Nephron progenitor cell (in vitro differentiated cells): ENCODE measurements at places on chromosomes 5 and 9.

DNA sequence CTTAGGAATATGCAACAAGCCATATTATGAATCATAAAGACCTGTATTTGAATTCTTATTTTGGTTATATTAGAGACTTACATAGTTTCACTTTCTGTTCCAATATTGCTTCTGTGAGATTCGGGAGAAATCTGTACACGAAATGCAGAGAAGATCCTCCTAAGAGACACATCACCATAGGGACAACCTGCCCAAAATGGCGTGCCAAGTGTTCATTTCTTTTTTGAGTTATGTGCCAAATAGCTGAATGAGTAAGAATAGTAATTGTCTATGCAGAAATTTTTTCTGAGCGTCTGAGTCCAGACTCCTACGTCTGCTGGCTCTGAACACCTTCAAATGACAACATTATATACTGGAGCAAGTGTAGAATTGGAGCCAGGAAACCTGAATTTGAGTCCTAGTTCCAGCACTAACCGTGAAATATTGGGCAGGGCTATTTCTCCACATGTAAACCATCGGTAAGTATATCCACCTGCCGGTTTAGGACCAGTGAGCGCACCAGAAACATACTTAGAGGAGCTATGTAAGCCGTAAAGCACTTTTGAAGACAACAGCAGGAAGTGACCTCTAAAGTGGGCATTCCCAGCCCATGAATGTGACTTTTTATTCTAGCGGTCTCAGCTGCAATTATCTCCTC lies 163.9 kb upstream of the DMRT1 start:
- H3K36me3 ChIP-seq: peaks cover 35% of the 10 kb centered on the region
- no peak for DNase-seq
- H3K27me3 ChIP-seq: peaks cover 3% of the 10 kb centered on the region
- H3K4me3 ChIP-seq: no peak overlapping the region
- H3K27ac ChIP-seq: no peak overlapping the region

- H3K4me3 ChIP-seq: no peak overlapping the region
- no peak for DNase-seq
- no peaks in the 10 kb centered on the region for H3K36me3 ChIP-seq
- H3K27ac ChIP-seq: no peak overlapping the region
- H3K4me1 ChIP-seq: peaks cover 14% of the 10 kb centered on the region
- H3K27me3 ChIP-seq: peaks cover 12% of the 10 kb centered on the region
Observed at GRCh38 chr9:137428841-137429545, 5.8 kb downstream of the NOXA1 start.

- no peak overlapping the region for H3K4me3 ChIP-seq
- peaks cover 3% of the 10 kb centered on the region for H3K27me3 ChIP-seq
- H3K27ac ChIP-seq: no peak overlapping the region
- H3K36me3 ChIP-seq: no peaks in the 10 kb centered on the region
- no peak for DNase-seq
Observed at GRCh38 chr9:114861273-114861672, 55.4 kb upstream of the TNFSF15 start.

DNA sequence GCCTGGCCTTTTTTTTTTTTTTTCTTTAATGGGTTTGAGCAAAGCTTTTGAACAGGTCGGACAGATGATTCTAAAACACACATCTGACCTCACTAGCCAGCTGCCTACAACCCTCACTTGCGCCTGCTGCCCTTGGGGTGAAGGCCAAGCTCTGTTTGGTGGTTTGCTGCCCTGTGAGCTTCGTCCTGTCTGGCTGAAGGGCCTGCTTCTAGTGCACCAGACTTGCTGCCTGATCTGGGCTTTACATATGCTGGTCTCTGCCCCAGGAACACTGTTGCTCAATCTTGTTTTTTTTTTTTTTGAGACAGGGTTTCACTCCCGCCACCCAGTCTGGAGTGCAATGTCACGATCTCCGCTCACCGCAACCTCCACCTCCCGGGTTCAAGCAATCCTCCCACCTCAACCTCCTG lies 16.4 kb upstream of the DOLPP1 start:
- H3K27me3 ChIP-seq: no peaks in the 10 kb centered on the region
- no peak overlapping the region for H3K4me3 ChIP-seq

- DNase-seq: no peak
- H3K27ac ChIP-seq: no peak overlapping the region
- peaks cover 12% of the 10 kb centered on the region for H3K27me3 ChIP-seq
- H3K4me3 ChIP-seq: no peak overlapping the region
- H3K4me1 ChIP-seq: peaks cover 12% of the 10 kb centered on the region
Observed at GRCh38 chr9:120985819-120986222, 59.2 kb upstream of the TRAF1 start.

DNA sequence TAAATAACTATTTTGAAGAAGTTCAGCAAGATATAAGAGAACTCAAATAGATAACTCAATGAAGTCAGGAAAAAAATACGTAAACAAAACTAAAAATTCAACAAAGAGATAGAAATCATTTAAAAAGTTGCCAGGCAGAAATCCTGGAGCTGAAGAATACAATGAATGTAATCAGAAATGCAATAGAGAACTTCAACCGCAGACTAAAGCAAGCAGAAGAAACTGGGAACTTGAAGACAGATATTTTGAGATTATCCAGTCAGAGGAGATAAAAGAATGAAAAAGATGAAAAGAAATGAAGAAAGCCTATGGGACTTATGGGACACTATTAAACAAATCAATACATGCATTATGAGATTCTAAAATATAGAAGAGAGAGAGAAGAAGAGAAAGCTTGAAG lies 129.1 kb upstream of the LPAR1 start:
- no peak for DNase-seq
- H3K27ac ChIP-seq: no peak overlapping the region
- no peak overlapping the region for H3K4me3 ChIP-seq

DNA sequence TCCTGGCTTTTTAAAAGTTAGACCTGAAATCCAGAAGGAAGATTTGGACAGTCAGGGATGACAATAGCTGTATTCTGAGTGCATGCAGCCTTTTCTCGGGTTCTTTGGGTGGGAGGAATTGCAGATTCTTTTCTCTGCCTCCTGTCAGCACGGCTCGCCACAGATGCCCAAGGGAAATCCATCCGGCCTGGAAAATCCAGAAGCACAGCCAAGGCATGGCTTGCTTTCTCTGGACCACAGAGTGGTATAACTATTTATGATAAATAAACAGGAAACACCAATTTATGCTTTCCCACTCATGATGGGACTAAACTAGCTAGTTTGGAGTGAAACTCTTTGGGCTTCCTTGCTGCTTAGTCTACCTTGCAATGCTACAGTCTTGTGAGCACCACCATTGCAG lies 59.1 kb downstream of the C9orf152 start:
- H3K27ac ChIP-seq: no peak overlapping the region
- no peaks in the 10 kb centered on the region for H3K27me3 ChIP-seq
- H3K36me3 ChIP-seq: peaks cover 39% of the 10 kb centered on the region
- peaks cover 30% of the 10 kb centered on the region for H3K4me1 ChIP-seq
- H3K4me3 ChIP-seq: no peak overlapping the region

GRCh38 chr9:84583866-84584265 lies 85.7 kb upstream of the NTRK2 start:
- peaks cover 3% of the 10 kb centered on the region for H3K27me3 ChIP-seq
- no peak overlapping the region for H3K4me3 ChIP-seq
- no peak for DNase-seq
- H3K4me1 ChIP-seq: no peaks in the 10 kb centered on the region

GRCh38 chr9:133210202-133210532 lies 1.1 kb upstream of the OBP2B start:
- no peak overlapping the region for H3K4me3 ChIP-seq
- H3K36me3 ChIP-seq: peaks cover 4% of the 10 kb centered on the region
- no peak overlapping the region for H3K27ac ChIP-seq
- no peak for DNase-seq

GRCh38 chr9:93562157-93562556 lies 14.2 kb upstream of the PHF2 start:
- peaks cover 45% of the 10 kb centered on the region for H3K36me3 ChIP-seq
- H3K27me3 ChIP-seq: no peaks in the 10 kb centered on the region
- H3K4me3 ChIP-seq: no peak overlapping the region
- peaks cover 18% of the 10 kb centered on the region for H3K4me1 ChIP-seq

DNA sequence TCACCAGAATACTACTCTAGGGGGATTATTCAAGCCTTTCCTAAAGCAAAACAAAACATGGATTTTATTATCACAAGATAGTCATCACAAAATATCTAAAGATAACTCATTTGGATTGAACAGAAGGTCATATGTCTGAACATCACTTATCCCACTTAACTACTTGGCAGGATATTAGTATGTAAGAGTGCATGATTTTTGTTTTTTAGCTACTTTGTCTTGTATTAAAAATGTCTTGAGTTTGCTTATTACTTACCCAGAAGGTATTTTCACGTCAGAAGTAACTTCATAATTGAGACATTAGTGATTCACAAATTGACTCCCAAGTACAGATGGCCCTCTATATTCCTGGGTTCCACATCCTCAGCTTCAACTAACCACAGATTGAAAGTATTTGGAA lies 113.8 kb downstream of the TLE4 start:
- no peak overlapping the region for H3K27ac ChIP-seq
- H3K4me1 ChIP-seq: peaks cover 69% of the 10 kb centered on the region
- peaks cover 71% of the 10 kb centered on the region for H3K36me3 ChIP-seq

GRCh38 chr9:102892025-102892424 lies 103.1 kb upstream of the CYLC2 start:
- no peak overlapping the region for H3K27ac ChIP-seq
- H3K4me1 ChIP-seq: no peaks in the 10 kb centered on the region
- H3K4me3 ChIP-seq: no peak overlapping the region
- DNase-seq: no peak
- no peaks in the 10 kb centered on the region for H3K36me3 ChIP-seq

GRCh38 chr9:78871452-78872331 lies 574.8 kb downstream of the PSAT1 start:
- DNase-seq: no peak
- H3K36me3 ChIP-seq: no peaks in the 10 kb centered on the region
- H3K27ac ChIP-seq: no peak overlapping the region
- H3K27me3 ChIP-seq: no peaks in the 10 kb centered on the region
- H3K4me1 ChIP-seq: no peaks in the 10 kb centered on the region

DNA sequence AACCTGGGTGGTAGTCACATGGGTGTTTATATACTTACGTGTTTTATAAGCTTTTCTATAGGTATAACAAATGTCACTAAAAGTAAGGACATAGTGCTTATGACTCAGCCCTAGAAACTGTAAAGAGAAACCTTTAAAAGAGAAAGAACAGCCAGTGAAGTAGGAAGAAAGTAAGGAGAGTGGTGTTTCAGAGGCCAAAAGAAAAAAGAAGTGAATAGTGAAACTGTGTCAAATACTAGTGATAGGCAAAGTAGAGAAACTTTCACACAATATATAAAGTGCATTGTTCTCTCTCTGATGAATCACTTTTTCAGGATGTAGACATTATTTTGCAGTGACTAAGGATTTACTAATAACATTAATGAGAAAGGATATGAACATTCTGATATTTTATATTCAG lies 74.2 kb upstream of the SUSD1 start:
- DNase-seq: no peak
- no peak overlapping the region for H3K4me3 ChIP-seq
- no peaks in the 10 kb centered on the region for H3K27me3 ChIP-seq
- no peaks in the 10 kb centered on the region for H3K4me1 ChIP-seq
- no peak overlapping the region for H3K27ac ChIP-seq
- H3K36me3 ChIP-seq: peaks cover 33% of the 10 kb centered on the region

GRCh38 chr5:62600560-62601252 lies 22.1 kb downstream of the LRRC70 start:
- H3K4me1 ChIP-seq: no peaks in the 10 kb centered on the region
- H3K27me3 ChIP-seq: no peaks in the 10 kb centered on the region
- no peaks in the 10 kb centered on the region for H3K36me3 ChIP-seq
- no peak for DNase-seq

- DNase-seq: peak; percentile 87
- no peaks in the 10 kb centered on the region for H3K36me3 ChIP-seq
- peak within 1 kb of the TSS; percentile 84 for H3K4me3 ChIP-seq
Observed at GRCh38 chr9:98192503-98193335, at the start of gene CORO2A. Gene CORO2A (minus strand): TSS chr9:98192637. CDS start chr9:98157660, 34,977 bp downstream.

DNA sequence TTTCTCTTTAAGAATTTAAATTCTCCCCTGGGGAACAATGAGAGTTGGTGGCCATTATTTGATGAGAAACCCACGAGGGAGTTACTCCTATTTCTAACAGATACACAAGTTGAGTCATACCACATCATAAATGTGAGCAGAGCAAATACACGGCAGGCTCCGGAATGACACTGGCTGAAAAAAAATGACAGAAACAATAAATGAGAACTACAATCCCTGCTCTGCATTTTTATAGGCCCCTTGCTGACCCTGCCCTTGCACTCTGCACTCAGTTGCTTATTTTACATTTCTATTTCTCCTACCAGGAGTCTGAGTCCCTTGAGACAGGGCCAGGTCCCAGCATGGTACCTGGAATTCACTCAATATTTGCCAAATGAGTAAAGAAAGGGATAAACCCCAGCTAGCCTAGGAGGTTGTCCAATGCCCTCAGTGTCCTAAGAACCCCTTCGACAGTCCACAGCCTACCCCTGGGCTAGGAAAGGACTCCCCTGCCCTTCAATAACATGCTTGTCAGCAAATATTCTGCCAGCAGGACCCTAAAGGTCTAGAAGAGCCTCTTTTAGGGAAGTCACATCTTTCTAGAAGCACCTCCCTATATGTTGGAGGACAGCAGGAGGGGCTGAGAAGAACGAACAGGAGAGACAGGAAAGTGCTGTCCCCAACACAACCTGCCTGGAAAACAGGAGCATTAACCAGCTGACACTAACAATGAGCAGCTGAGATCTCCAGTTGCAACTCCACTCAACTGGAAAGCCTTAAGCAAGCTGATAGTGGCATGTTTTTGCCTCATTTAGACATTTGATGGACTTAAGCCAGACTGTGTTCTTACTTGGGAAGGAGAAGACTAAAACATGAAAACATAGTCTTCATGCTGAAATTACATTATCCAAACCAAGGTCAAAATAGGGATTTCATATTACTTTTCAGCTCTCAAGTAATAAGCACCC lies 191.2 kb downstream of the ACTL7B start:
- no peaks in the 10 kb centered on the region for H3K4me1 ChIP-seq

- H3K36me3 ChIP-seq: peaks cover 61% of the 10 kb centered on the region
- H3K27ac ChIP-seq: peak overlapping the region; percentile 49
- DNase-seq: no peak
- peaks cover 51% of the 10 kb centered on the region for H3K4me1 ChIP-seq
Observed at GRCh38 chr9:109101810-109102209, 17.9 kb downstream of the TMEM245 start.

DNA sequence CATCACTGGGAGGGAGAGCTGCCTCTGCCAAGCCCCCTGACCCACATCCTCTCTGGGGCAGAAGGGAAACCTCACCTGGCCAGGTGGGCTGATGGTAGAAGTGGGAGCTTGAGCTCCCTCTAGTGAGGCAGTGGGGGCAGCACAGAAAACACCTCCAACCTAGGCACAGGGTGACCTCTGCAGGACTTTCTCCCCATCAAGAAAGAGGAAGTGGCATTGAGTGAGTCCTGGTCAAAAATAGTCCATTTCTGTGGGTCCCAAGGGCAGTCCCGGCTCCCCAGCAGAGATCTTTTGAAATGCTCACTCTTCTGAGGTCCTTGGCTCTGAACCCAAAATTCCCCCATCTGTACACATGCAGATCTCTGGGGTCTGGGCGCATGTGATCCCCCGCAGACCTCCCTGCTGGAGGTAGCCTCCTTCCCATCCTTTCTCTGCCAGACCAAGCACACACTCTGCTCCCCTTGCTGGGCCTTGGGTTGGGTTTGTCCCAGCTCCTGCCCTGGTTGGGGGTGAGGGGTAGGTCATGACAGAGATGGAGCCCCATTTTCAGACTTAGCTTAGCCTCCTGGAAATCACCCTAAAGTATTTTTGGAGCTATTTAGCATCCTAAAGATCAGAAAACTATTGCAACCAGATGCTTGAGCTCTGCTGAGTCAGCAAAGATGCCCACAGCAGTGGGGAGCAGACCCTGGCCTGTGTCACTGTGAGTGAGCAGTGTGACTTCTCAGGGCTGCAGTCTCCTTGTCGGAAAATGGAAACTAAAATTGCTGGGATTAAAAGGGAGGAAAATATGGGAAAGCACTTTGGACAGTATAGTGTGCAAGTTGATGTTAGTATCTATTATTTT lies 41.6 kb upstream of the LCP2 start:
- peaks cover 6% of the 10 kb centered on the region for H3K27me3 ChIP-seq
- no peaks in the 10 kb centered on the region for H3K36me3 ChIP-seq
- no peak overlapping the region for H3K4me3 ChIP-seq
- H3K4me1 ChIP-seq: peaks cover 17% of the 10 kb centered on the region
